ENCODE measurements at places on chromosomes 1 and 21.

DNA sequence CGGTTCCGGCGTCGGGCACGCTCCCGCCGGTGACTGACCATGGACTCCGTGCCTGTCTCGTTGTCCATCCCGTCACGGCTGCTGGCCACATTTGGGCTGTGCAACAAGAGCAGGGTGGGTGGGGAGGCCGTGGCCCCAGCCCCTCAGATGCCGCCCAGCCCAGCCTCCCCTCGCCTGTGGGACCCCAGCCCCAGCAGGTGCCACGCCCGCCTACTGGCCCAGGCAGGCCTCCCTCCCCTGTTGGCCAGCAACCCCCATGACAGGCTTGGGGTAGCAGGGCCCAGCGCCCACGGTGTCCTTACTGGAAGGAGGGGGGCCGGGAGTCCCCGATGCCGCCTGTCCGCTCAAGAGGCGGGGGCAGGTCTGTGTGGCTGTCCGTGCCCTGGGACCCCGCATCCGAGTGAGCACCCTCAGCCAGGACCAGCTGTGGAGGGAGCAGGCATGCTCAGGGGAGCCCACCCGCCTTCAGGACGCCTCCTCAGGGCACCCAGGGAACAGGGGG is 7.1 kb downstream of the DVL1 start:
- DNase-seq, result no peak

DNA sequence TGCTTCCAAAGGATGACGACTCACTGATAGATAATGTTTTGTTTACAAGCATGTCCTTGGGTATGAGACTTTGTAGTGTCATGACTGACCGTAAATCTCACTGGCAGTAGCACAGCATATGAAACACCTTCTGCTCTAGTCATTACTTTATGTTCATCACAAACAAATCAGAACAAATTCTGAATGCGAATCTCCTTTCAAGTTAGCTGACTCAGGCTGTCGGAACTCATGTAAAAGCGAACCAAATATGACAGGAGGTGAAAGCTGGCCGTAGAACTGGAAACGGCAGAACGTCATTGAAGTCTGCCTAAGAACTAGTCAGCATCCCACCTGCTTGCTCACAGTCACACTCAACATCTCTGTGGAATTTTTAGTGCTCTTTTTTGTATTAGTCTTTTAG is 143.9 kb downstream of the RGS7 start:
- DNase-seq, result no peak

- DNase-seq, result no peak
Observed at GRCh38 chr1:183215076-183215720, 29.1 kb downstream of the LAMC2 start.

DNA sequence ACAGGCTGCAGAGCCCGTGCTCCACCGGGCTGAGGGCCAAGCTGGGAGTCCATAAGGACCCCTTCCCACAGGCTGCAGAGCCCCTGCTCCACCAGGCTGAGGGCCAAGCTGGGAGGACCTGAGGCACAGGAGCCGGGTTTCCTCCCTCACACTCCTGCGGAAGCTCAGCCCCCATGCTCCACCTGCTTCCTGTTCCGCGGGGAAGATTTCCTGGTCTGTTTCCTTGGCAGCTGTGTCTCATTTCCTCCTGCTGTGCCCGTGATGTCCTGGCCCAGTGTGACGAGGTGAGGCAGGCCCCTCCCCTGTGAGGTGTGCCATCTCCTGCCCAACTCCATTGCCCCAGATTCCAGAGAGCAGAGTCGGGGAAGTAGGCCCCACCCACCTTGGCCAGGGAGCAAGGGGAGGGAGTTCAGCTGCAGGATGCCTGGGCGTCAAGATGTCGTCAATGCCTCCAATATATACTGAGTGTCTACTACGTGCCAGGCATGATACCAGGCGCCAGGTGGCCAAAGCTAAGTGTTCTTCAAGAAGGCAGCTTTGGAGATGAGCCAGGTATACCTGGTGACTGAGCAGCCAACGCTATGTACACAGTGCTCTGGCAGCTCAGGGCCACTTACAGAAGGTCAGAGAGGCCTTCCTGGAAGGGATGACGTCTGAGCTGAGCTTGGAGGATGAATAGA is 58.8 kb downstream of the NAV1 start:
- no peak for DNase-seq

GRCh38 chr1:180266275-180267210 is 36.5 kb downstream of the LHX4 start:
- no peak for DNase-seq

DNA sequence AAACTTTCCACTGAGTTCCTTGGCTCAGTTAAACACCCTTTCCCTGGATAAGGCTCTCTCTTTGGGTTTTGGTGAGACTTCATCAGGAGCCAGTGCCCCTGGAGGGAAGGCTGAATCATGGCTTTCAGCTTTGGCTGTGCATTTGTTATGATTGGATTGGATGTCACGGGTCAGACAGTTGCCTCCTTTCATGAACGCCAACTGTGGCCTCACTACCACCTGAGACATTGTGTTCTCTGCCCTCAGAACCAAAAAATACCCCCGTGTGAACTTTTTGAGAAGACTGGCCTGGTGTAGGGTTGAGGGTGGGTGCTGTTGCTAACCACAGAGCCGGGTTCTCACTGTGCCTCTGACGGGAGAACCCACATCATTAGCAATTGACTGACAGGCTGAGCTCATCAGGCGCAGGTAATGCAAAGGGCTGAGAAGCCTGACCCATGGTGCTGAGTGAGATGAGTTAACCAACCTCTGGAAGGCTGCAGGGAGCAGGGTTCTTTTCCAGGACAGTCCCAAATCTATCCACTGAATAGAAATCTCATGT is 65.6 kb downstream of the HHAT start:
- DNase-seq, result no peak

GRCh38 chr1:67230539-67230938 is 64.3 kb downstream of the IL23R start:
- DNase-seq, result no peak

GRCh38 chr1:184502161-184502560 is 115.3 kb downstream of the C1orf21 start:
- no peak for DNase-seq

- DNase-seq, result no peak
Observed at GRCh38 chr21:38714039-38714817, 91.5 kb upstream of the ETS2 start.

DNA sequence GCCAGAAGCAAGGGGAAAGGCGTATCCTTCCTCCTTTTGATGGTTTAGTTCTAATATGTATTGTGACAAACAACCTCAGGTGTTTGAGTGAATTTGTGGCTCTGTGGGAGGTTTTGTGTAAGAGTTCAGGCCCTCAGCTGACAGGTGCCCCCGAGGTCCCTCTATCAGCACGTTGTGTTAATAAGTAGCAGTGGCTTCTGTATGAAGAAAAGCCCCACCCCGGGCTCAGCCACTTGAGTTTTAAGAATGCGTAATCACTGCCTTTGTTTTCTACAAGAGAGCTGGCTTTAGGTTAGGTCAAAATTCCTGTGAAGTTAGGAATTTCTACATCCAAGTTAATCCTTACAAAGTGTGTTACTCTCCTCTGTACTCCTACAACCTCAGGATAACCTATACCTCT is 92.4 kb upstream of the PGBD5 start:
- no peak for DNase-seq

DNA sequence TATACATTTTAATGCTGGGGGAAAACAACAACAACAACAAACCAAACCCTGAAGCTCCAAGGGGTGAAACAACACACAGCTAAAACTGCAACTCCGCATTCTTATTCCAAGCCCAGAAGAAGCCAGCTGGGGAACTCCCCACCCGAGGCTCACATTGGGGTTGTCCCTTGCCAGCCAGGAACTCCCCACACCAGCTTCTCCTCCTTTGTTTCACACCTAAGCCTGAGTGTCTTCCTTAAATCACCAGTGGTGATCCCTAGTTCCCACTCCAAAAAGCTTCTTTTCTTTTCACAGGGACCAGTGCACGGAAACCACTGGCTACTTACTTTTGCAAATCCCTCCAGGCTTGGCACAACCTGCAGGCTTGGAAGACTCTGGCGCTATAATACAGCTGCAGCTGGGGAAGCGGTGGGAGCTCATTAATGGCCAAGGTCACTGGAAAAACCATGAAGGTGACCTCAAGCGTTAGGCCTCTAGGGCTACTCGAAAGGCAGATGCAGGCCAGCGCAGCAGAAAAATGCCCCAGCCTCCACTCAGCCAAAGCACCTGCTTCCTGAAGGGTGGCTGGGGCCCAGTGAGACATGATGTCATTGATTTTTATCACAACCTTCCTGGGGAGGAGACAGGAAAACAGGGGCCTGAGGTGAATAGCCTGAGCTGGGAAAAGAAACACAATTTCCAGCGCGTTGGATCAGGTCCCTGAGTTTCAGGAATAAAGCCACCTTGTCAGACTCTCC is 40.1 kb downstream of the TLR5 start:
- no peak for DNase-seq

GRCh38 chr1:4306559-4307467 is 347.6 kb upstream of the AJAP1 start:
- no peak for DNase-seq

- no peak for DNase-seq
Observed at GRCh38 chr1:26946270-26946669, 14.0 kb downstream of the KDF1 start.

DNA sequence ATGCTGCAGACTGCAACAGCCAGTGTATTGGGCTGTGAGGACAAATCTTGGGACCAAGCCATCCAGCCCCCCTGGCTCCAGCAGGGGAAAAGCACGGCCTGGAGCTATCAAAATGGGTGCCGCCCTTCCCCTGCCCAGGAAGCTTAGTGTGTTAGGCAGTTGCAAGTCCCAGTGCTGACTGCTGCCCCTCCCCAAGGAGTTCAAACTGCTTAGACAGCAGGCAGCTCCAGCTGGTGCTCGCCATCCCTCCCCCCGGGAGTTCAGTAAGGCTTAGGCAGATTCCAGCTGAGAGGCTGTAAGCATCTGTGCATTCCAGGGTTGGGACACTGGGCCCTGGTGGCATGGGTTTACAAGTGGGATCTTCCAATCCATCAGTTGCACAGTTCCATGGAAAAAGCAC is 579.6 kb upstream of the NR5A2 start:
- DNase-seq, result no peak

DNA sequence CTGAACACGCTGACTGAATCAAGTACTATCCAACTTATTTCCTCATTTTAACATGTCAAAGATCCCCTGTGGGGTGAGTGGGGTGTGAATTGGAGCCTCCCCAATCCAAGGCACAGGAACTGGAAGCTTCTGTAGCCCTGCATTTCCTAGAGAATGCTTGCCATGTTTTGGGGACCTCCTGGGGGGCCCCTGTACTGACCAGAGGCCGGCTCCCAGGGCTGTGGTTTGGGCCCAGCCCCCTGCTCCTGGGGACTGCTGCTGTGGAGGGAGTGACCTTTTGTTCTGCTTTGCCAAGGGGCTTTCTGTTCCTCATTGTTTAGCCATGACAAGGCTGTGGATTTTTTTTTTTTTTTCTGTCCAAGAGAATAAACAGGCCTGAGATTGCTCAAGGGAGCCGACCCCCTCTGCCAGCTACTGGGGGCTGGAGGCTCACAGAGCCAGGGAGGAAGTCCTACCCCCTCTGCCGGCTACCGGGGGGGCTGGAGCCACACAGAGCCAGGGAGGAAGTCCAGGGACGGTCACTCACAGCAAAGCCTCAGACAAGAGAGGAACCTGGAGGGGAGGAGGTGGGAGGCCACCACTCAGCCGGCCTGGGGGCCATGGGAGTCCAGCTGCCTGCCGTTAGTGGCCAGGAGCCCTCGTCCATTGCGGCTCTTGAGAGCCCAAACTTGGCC is 17.4 kb downstream of the TNFRSF1B start:
- DNase-seq, result no peak

- no peak for DNase-seq
Observed at GRCh38 chr21:21231913-21232312, 233.7 kb downstream of the NCAM2 start.

DNA sequence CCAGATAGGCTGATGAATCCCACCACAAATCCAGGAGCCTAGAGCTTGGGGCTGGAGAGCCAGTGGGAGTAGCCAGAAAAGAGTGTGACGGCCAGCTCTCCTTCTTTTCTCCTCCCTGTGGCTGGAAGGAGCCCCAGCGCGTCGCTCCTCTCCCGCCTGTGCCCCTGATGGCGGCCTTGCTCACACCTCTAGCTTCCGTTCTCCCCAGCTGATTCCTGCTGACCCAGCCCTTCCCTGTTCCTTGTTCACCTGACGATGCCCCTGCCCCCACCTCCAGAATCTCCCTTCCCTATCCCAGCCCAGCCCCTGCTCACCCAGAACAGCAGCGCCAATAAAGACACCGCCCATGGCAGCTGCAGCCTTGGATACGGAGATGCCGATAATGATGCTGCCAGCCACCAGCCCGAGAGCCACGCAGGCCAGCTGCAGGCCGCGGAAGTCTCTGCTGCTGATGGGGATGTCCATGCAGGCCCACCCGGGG is 656 bp downstream of the KNCN start:
- DNase-seq, result no peak

GRCh38 chr1:200776949-200777348 is 38.3 kb downstream of the CAMSAP2 start:
- no peak for DNase-seq

GRCh38 chr1:202034683-202035462 is 24.5 kb downstream of the ELF3 start:
- DNase-seq, result no peak

DNA sequence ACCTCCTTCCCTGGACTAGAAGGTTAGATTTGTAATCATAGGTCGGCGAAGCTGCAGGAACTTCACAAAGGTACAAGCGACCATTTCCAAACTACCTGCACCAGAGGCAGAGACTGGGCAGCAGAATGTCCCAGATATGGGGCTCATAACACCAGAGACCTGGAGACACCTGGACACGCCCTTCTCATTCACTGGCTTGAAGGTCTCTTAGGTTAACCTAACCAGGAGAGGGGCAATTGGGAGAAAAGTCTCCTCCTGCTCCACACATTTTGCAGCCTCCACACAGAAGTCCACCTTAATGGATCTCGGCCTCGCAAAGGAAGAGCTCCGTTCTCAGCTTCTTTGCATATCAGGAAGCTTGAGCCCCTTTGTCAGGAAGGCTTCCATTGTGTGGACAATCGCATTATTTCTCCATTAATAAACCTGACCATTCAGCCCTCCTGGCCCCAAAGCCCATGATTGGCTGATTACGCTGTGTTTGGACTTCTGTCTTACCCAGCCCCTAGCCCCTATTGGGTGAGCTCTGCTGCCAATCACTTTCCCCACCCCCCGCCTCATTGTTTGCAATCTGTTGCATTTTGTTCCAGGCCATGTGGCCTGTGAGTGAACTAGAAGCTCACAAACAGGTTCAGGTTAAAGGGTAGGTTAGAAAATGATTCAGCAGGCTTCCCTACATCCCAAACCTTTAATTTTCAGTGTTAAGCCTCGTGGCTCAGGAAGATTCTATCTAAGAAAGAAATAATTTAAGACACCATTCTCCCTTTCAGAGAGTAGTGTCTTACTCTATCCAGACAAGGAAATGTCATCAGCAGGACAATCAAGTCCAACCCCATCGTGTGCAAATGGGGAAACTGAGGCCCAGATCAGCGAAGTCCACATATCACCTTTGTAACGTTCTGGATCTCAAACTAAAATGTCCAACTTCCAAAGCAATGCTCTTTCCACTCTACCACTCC is 2.8 kb downstream of the MYCL start:
- no peak for DNase-seq

GRCh38 chr1:226948996-226949395 is 8.9 kb downstream of the COQ8A start:
- DNase-seq, result no peak

- no peak for DNase-seq
Observed at GRCh38 chr21:27268290-27268689, 301.4 kb upstream of the ADAMTS5 start.
